ENCODE measurements at places on chromosomes 1 and 21.

DNA sequence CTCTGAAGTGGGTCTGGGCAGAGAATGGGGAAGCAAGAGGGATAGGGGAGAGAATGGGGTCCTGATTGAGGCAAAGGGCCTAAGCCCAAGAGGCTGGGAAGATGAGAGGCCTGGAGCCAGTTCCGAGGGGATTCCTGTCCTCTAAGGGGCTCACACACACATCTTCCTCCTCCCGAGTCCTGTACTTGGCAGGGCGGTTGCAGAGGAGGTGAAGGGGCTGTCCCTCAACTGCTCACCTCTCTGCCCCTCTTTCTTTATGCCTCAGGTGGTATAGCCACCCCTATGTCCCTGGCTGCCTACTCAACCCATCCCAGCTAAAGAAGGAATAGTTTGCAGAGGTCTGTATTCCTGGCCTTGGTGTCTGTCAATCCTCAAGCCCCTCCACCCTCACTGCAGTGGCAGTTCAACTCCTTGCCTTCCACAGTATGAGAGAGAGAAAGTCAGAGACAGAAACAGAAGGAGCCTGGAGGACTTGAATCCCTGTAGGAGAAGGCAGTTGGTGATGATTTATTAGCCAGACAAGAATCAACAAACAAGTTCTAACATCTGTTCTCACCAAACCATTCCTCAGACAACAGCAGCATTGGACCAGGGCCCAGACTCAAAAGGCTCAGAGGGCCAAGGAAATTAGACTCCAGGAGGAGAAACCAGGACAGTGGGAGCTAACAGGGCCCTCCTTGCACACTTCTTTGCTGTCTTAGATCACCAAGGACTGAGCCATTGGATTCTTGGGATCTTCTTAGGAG is 10.7 kb downstream of the SH2D2A start:
- DNase-seq = no peak

DNA sequence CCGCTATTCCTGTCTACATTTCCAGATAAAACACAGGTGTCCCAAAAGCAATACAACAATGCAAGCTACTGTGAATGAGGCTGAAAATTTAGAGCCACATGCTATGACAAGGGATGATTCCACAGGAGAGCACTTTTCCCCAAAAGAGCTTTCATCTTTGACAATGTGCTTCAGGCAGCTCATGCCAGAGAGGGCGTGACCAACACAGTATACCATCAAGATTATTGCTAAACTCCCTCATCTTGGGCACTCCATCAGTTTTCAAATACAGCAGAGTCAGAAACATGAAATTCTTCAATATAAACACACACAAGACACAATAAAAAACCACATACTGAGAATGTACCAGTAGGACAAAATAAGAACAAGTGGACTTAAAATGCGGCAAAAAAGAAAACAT is 6.7 kb downstream of the GON4L start:
- DNase-seq = no peak

DNA sequence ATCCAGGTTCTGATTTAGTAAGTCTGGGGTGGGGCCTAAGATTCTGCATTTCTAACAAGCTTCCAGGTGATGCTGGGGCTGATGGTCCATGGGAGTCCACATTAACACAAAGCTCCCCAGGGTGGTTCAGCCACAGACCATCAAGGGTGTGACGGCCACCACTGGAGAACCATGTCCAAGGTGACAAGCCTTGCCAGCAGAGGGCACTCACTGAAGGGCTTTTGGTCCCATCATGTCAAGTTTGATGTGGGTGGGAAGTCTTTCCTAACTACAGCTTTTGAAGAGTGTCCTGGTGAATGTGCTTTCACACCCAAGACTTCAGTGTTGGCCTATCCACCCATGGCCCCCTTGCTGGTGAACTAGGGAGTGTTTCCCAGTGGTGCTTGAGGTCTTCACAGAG is 67.1 kb downstream of the UBE2T start:
- DNase-seq = peak; percentile 70

- DNase-seq = no peak
These were observed 6.8 kb upstream of the IL24 start for GRCh38 chr1:206890125-206891060.

DNA sequence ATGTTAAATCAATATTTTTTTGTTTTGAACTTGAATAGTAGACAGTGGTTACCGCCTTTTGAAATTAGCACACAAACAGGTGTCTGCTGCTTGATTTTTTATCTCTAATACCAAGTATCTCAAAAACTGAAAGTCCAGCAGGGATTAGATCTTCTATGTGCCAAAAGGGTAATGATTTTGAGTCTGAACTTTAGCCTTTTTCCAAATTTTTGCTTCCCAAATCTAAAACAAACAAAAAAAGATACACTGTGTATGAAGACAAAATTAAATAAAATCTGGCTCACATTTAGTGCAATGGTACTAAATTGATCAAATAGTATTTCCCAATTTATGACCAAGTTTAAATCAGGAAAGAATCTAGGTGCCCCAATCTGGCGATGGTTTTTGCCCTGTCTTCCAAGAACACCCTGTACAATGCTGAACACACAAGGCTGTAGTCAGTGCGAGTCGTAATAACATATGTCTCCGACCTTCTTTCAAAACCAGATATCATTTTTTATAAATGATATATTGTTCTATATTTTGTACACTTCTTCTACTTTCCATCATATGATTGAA is 40.5 kb downstream of the PLPPR4 start:
- DNase-seq = no peak

- DNase-seq = no peak
These were observed 20.7 kb downstream of the SIM2 start for GRCh38 chr21:36719614-36720013.

GRCh38 chr1:192877283-192877886 is 68.5 kb downstream of the RGS2 start:
- DNase-seq = no peak

DNA sequence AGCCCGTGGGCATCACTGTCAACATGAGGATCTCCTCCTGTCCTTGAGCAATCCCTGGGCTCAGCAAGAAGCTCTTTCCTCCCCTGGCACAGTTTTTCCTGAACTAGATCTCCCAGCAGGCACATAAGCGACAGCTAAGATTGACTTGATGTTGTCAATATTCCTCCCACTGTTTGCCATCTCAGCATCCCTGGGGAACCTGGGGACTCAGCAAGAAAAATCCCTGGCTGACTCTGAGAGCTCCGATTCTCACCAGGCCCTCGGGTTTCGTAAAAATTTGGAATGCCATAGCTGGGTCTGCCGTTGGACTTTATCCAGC is 687.2 kb downstream of the MATN1 start:
- no peak for DNase-seq

DNA sequence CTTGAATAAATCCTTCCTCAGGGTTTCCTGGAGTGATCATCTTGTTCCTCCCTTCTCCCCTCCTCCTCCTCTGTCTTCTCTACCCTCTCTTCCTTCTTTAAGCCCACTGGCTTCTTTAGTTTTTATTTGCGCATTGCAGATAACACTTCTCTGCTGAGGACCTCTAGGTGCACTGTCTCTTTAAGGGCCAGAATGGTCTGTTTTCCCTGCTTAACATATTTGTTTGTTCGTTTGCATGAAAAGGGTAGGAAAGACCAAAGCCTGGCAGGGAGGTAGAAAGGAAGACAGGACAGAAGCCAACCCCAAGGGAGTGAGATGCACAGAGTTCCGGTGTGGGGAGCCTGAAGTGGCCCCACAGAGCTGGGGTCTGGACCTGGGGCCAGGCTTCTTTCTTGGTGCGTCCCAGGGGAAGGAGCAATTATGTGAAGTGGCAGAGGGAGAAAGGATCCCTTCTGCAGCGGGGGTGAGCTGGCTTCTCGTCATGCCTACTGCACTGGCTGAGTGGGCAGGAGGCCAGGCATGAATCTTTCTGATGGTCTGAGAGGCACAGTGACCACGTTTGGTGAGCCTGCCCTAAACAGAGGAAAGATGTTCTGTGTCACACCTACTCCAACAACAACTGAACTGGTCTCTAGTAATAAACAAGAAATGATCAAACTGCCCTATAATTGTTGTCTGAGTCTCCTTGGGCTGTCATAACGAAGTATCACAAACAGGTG is 232.7 kb downstream of the KCNJ6 start:
- DNase-seq = no peak

DNA sequence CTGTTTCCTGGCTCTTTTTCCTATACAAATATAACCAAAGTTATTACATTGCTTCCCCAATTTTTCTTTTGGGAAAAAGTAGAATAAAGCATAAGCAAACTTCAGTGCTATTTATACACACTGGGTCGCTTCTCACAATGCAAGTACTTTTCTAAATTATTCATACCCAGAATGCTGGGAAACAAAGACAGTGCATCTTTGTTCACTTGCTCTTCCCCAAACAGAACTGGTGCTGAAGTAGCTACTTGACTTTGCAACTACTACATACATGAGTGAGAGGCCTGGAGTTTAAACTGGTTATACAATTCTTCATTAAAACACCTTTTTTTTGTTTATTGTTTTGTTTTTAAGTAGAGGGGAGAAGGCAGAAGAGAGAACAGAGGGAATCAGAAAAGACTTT is 40.2 kb downstream of the STX6 start:
- no peak for DNase-seq

- DNase-seq = no peak
These were observed 353.6 kb upstream of the USP24 start for GRCh38 chr1:55568732-55569131.

- DNase-seq = no peak
These were observed 216.6 kb upstream of the ZP4 start for GRCh38 chr1:238107322-238107721.

- DNase-seq = peak; percentile 66
These were observed 109.4 kb downstream of the NAV1 start for GRCh38 chr1:201648066-201648906.

DNA sequence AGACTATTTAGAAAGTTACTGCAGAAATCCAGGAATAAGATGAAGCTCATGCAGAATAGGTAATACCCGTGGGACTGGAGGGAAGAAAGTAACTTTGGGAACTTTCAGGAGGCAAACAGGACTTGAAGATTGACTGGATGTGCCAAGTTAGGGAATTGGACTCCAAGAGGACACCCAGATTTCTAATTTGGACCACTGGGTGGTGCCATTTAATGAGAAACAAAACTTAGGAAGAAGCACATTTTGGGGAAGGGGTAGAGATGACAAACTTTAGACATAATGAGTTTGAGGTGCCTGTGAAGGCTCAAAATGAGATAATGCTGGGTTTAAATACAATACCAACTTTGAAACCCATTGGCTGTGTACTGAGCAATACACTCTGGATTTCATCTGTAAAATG is 3.3 kb upstream of the B4GALT3 start:
- no peak for DNase-seq

- no peak for DNase-seq
These were observed 22.2 kb upstream of the RAP1A start for GRCh38 chr1:111597426-111597825.

- DNase-seq = no peak
These were observed 17.4 kb upstream of the MYOG start for GRCh38 chr1:203103216-203103615.

- DNase-seq = no peak
These were observed 61.4 kb upstream of the HTR1D start for GRCh38 chr1:23278717-23279116.

DNA sequence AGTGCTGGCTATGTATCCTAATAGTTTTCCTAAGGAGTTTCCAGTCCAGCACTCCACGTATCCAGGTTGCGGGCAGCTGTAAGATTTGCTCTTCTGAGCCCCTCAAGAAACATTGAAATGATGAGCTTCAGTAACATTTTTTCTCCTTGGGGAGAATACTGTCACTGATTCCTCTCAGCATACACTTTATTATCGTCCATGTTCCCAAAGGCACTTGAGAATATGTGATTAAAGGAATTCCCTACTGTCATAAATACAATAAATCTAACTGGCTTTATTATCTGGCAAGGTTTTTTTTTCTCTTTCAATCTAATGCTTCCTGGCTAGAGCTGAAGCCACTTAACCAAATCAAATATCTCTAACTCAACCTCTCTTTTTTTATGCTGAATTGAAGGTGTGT is 359.2 kb upstream of the PKN2 start:
- DNase-seq = no peak

DNA sequence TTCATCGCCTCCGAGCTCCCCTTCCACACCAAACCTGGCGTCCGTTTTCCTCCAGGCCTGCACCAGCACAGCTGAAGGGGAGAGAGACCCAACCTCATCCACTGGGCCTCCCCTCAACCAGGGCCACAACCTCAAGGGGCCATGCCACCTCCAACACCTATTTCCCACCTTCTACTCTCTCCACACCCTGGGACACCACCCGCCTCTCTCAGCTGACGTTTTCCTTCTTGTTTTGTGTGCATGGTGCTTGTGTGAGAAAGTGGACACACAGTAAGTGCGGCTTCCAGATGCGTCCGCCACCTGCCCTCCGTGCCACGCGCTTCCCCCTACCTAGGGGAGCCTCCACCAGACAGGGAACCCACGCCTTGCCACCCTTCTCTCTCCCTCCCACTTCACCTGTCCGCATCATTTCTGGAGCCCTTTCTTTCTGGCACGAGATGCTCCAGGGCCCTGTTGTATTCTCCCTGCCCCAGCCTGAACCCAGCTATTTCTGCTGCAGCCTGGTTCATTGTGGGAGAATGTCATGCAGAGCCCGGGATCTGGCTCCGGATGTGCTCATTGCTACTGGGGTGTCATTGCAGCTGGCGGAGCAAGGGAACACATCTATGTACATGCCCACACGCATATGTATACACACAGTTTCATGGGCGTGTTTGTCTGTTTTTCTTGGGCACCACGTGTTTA is 1.3 kb upstream of the GNB1 start:
- DNase-seq = no peak

DNA sequence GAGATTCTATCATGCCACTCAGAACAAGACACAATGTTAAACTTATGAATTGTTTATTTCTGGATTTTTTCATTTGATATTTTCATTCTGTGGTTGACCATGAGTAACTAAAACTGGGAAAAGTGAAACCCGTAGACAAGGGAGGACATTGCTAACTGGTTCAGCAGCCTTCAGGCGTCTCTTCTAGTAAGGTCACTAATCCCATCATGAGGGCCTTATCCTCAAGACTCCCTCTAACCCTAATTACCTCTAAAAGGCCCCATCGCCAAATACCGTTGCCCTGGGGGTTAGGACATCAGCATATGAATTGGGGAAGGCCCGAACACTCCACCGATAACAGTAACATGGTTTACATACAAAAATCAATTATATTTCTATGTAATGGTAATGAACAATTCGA is 247.6 kb downstream of the TM2D1 start:
- DNase-seq = no peak

DNA sequence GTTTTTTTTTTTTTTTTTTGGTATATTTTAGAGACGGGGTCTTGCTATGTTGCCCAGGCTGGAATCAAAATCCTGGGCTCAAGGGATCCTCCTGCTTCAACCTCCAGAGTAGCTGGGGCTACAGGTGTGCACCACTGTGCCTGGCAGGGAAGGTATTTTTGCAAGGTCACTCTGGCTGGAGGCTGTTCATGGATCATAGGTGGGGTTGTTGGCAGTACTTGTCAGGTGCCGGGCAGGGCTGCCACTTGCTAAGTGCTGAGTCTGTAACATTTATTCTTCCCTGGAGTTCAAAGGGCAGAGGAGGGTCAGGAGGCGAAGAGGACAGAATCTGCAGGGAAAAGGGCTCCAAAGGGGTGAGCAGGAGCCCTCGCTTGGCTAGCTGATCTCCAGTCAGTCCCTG is 24.1 kb downstream of the A3GALT2 start:
- DNase-seq = no peak

All from BE2C (cell line).